ENCODE measurements at places on chromosomes 3 and 15.

- peaks cover 17% of the 10 kb centered on the region for H3K36me3 ChIP-seq
- H3K27ac ChIP-seq: no peak overlapping the region
- DNase-seq: no peak
Observed at GRCh38 chr15:85646538-85647091, 148.1 kb downstream of the KLHL25 start.

GRCh38 chr3:19229086-19229485, 80.8 kb downstream of the KCNH8 start:
- H3K27me3 ChIP-seq: no peaks in the 10 kb centered on the region
- H3K36me3 ChIP-seq: no peaks in the 10 kb centered on the region
- no peak for DNase-seq
- H3K4me3 ChIP-seq: no peak overlapping the region

DNA sequence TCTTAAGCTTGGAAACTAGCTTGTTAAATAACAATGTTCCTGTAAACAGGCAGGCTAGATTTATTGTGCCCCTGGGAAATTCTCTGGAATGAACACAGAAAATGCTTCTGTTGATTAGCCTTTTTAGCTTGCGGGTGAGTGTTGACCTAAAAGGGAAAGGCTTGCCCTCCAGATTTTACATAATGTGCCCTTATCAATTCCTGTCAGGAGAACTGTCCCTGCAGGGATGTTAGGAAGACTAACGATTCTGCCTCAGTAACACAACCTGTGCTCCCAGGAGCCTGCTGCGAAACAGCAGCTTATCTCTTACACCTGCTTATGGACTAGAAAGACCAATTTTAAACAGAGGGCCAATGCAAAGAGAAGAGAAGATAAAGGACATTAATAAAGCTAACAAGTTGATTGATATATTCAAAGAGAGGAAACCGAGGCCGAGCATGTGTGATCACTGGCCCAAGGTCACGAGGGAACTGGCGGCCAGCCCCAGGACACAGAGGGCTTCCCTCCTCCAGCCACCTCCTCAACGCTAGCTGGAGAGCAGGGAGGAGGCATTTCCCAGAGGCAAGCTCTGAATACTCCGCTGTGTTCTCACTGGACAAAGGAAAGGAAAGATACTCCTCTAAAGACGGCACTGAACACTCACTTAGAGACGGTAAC, 48.4 kb upstream of the TJP1 start:
- H3K4me1 ChIP-seq: peaks cover 75% of the 10 kb centered on the region
- no peaks in the 10 kb centered on the region for H3K27me3 ChIP-seq

- H3K4me1 ChIP-seq: peaks cover 33% of the 10 kb centered on the region
- no peak for DNase-seq
- no peaks in the 10 kb centered on the region for H3K36me3 ChIP-seq
- H3K4me3 ChIP-seq: no peak overlapping the region
- H3K27ac ChIP-seq: peak overlapping the region; percentile 87
Observed at GRCh38 chr3:32956750-32957570, 5.5 kb downstream of the CCR4 start.

DNA sequence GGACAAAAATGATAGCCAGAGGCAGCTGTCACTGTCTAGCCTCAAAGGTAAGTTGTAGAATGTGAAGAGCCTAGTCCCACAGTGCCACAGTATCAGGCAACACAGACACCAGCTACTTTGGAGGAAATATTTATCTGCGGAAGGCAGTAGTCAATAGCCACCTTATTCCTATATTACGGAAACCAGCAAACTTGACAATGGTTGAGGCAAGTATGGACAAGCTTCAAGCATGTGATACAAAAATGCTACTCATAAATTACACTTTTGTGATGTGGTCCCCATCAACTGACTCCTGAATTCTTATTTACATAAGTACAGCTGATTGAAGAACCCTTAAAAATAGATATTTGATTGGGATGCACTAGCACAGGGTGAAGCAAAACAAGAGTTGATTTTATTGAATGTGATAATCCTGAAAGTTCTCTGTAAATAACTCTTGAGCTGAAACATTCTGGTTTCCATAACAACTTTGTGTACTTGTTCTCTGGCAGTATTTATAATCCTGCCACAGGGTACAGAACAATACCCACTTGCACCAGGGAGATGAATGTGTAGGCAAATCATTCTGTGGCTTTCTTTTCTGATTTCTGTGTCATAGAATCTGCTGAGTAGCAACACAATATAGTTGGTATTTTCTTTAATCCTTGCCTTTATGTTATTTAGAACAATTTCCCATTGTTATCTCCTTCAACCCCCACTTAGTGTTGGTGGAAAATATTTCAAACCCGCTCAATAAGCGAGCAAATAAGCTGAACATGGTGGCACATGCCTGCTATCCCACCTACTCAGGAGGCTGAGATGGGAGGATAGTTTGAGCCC, at the start of gene ANKUB1:
Gene ANKUB1 (minus strand): TSS at position 103 of the 819 bp plus-strand sequence. CDS start 188 bp downstream, outside the sequence.
- no peak within 1 kb of the TSS for H3K27ac ChIP-seq
- no peaks in the 10 kb centered on the region for H3K36me3 ChIP-seq
- no peak within 1 kb of the TSS for H3K4me3 ChIP-seq
- no peaks in the 10 kb centered on the region for H3K27me3 ChIP-seq
- no peak for DNase-seq
- peaks cover 7% of the 10 kb centered on the region for H3K4me1 ChIP-seq

DNA sequence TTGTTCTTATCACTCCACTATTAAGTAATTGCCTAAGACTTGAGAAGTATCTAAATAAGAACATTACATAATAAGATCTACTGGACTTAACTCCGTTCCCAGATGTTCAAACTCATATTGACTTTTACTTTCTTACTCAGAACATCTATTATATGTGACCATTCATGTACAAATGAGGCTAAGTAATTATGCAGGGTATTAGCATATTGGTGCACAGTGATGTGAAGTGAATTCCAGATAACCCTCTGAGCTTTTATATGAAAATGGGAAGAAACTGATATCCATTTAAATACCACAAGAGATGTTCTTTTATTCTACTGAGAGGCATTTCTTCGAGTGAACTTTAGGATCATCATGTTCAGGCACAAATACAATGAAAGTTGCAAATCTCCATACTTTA, 135.7 kb downstream of the ZPLD1 start:
- H3K27ac ChIP-seq: no peak overlapping the region
- H3K4me3 ChIP-seq: no peak overlapping the region
- no peaks in the 10 kb centered on the region for H3K4me1 ChIP-seq
- no peaks in the 10 kb centered on the region for H3K36me3 ChIP-seq

DNA sequence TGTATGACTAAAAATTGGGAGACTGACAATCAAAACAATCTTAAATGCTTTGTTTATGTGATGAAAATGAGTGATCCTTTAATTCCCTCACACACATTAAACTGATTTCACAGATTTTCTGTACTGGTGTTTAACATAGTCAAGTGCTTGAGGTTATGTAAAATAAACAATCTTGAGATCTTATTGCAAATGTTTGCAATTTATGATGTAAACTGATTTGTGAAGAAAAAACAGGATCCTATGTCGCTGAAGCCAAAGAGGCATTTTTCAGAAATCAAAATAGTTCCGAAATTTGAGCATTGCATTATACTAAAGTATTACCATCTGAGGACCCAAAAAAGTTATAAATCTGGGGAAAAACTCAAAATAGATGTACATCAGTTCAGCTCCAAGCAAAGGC, 12.7 kb downstream of the SHOX2 start:
- H3K27me3 ChIP-seq: peaks cover 98% of the 10 kb centered on the region
- DNase-seq: no peak

DNA sequence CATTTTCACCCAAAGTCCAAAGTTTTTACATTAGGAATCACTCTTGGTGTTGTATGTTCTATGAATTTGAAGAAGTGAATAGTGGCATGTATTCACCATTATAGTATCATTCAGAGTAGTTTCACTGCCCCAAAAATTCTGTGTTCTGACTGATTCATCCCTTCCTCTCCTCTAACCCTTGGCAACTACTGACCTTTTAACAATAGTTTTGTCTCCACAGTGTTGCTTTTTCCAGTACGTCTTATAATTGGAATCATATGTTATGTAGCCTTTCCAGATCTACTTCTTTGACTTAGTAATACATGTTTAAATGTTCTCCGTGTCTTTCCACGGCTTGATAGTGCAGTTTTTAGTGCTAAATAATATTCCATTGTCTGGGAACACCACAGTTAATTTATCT, 379.0 kb upstream of the SGO1 start:
- no peaks in the 10 kb centered on the region for H3K36me3 ChIP-seq
- H3K27me3 ChIP-seq: no peaks in the 10 kb centered on the region
- H3K4me1 ChIP-seq: peaks cover 39% of the 10 kb centered on the region
- H3K4me3 ChIP-seq: no peak overlapping the region
- no peak overlapping the region for H3K27ac ChIP-seq
